Pons (tissue), 1 donor: ENCODE measurements at places on chromosomes 3 and 15.

DNA sequence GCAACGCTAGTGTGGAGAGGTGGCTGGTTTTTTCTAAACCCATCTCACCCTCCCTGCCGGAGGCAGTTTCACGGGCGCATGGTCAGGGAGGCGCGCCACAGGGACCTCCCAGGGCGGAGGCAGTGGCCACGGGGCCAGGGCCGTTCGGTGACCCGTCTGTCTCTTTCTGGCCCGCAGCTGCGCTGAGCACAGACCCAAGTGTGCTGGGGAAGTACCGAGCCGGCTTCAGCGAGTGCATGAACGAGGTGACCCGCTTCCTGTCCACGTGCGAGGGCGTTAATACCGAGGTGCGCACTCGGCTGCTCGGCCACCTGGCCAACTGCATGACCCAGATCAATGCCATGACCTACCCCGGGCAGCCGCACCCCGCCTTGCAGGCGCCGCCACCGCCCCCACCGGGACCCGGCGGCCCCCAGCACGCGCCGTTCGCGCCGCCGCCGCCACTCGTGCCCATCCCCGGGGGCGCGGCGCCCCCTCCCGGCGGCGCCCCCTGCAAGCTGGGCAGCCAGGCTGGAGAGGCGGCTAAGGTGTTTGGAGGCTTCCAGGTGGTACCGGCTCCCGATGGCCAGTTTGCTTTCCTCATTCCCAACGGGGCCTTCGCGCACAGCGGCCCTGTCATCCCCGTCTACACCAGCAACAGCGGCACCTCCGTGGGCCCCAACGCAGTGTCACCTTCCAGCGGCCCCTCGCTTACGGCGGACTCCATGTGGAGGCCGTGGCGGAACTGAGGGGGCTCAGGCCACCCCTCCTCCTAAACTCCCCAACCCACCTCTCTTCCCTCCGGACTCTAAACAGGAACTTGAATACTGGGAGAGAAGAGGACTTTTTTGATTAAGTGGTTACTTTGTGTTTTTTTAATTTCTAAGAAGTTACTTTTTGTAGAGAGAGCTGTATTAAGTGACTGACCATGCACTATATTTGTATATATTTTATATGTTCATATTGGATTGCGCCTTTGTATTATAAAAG, 1.8 kb downstream of the HES1 start:
- no peak for DNase-seq

GRCh38 chr15:77029166-77030047, 34.5 kb downstream of the PSTPIP1 start:
- DNase-seq: no peak

GRCh38 chr3:156311431-156311830, 191.1 kb downstream of the KCNAB1 start:
- no peak for DNase-seq

DNA sequence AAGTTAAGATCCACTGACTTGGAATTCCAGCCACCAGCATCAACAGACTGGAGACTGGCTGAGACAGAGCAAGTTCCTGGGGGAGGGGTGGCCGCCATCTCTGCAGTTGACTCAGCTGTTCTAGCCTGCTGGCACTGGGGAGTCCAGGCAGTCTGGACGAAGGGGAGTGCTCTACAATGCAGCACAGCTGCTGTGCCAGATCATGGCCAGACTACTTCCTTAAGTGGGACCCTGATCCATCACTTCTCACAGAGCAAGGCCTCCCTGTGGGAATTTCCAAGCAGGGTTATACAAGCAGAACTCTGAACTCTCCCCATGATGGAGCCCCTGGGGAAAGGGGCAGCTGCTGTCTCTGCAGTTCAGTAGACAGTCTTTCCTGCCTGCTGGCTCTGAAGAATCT, 35.2 kb downstream of the PYGO1 start:
- DNase-seq: peak; percentile 12

GRCh38 chr3:157844800-157845565, 261.2 kb downstream of the SHOX2 start:
- no peak for DNase-seq

DNA sequence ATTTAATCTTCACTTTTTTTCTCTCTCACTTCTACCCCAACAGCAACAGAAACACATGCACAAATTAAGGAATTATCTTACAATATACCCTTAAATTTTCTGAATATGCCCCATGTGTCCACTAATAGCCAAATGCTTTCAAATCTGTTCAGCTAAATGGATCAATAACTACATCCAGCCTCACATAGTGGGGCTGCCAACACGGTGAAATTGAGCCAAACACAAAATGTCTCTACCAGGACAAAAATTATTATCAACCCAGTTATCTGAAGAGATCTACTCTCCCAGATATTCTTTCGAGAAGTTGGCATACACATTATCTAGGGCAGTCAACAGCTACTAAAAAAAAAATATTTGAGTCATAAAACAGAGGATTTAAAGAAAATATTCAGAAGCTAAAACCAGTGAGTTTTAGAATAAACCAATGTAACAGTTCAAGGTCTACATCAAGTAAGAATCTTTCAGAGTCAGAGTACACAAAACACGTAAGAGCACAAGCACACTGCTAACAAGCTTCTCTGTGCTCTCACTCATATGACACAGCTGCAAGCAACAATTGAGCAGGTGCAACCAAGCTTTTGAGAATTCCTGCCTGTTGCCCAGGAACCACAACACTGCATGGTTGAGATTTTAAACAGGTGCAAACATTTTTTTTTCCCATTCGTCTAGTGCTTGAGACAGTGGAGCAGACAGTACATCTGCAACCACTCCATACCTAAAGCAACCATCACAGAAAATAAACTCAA, 247.7 kb downstream of the ZBTB20 start:
- peak; percentile 70 for DNase-seq

GRCh38 chr3:110293660-110294059, 778.0 kb upstream of the NECTIN3 start:
- DNase-seq: no peak

GRCh38 chr3:26622621-26623418, at the start of gene LRRC3B:
Gene LRRC3B (plus strand): TSS chr3:26622772. CDS start chr3:26709673, 86,901 bp downstream.
- no peak for DNase-seq

DNA sequence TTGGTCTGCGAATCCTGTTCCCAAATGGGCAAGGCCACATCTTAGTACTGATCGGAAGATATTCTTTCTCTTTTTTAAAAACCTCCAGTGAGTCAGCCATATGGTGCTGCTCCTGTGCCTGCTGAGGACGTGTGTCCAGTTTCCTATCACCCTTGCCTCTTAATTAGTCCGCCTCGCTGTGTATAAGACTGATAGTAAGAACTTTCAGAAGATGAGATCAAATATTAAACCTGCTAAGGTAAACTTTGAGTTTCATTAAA, 612 bp downstream of the UBA5 start:
- peak; percentile 12 for DNase-seq

DNA sequence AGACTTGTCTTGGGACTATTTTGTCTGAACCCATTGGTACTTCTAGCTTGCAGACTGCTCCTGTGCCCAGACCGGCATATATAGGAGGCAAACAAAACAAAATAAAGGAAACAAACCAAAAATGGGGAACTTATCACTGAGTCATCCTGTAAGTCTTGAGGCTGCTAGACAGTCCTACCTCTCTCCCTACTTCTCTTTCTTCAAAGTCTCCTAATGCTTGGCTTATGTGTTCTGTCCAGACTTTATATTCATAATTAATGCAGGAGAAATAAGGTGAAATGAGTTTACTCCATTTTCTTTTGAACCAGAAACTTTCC, 266.2 kb downstream of the ZNF385D start:
- DNase-seq: peak; percentile 45

GRCh38 chr3:133986311-133986710, 43.4 kb downstream of the SLCO2A1 start:
- DNase-seq: no peak

- no peak for DNase-seq
Observed at GRCh38 chr3:122975163-122975923, 52.2 kb downstream of the SEMA5B start.

- DNase-seq: no peak
Observed at GRCh38 chr3:17030956-17031652, 146.3 kb downstream of the PLCL2 start.

DNA sequence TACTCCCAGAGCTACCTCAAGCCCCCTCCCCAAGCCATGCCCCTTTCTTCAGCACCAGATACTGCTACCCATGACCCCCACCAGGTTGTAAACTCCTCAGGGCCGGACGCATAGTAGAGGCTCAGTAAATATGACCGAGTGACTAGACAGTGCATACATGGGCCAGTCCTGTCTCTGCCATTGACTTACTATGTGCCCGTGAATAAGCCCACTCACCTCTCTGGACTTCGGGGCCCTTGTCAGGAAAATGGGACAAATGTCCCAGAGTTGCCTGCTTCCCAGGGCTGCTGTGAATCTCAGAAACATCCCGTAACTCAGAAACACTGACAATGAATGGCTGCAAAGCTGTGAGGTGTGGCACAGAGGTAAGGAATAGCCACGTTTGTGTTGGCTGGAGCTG, 48.2 kb upstream of the FGD5 start:
- DNase-seq: no peak

GRCh38 chr3:177944228-177944661, 592.0 kb upstream of the KCNMB2 start:
- no peak for DNase-seq
